ENCODE measurements at places on chromosomes 3 and 15.

- DNase-seq, result peak; percentile 25
These were observed 110.5 kb upstream of the GAP43 start for GRCh38 chr3:115512565-115513415.

GRCh38 chr15:76861815-76862397 lies 43.2 kb downstream of the SCAPER start:
- no peak for DNase-seq

DNA sequence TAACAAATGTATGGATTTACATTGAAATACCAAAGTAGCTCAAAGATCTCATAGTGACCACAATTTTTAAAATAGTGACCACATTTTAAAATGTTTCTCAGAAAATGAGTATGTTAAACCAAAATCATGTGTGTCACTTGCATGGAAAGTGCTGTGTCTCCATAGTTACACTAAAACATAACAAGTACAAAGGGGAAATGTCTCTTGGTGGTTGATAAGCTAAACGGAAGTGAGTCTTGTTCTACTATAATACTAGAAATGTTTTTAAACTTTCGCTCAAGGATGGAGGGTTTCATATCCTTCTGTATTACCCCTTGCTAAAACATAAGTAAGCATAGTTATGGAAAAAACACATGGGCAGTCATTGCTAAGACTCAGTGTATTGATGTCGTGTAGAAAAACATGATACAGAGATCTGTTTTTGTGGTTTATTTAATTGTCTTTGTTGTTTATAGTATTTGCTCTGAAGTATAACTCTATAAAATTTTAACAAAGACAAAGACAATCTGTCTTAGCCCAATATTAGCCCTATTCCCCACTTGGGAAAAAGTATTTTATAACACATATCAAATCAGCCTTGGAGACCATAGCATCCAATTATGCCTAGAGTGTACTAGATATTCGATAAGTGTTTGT lies 27.0 kb upstream of the DENND4A start:
- DNase-seq, result no peak

DNA sequence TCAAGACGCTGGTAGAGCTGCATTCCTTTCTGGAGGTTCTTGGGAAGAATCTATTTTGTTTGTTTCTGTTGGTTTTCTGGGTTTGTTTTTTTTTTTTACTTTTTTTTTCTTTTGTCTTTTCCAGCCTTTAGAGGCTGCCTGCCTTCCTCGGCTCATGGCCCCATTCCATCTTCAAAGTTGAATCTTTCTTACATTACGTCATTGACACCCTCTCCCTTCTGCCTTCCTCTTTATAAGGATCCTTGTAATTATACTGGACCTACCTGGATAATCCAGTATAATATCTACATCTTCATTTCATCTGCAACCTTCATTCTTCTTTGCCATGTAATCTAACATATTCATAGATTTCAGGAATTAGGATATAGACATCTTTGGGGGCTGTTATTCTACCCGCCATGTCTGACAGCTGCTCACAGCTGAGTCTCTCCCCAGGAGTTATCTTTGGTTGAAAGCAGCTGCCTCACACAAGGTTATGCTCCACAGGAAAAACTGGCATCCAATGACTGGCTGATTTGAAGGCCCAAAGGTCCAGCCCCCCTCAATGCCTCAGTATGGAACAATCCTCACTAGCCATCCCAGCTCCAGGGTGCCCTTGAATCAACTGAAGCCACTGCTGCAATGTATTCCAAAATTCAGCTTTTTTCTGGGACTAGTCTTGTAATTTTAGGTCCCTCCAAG lies 38.4 kb upstream of the THBS1 start:
- DNase-seq, result no peak

- no peak for DNase-seq
These were observed 1312.6 kb downstream of the ROBO1 start for GRCh38 chr3:78455166-78455565.

GRCh38 chr3:98827221-98827920 lies 64.2 kb downstream of the ST3GAL6 start:
- DNase-seq, result no peak

DNA sequence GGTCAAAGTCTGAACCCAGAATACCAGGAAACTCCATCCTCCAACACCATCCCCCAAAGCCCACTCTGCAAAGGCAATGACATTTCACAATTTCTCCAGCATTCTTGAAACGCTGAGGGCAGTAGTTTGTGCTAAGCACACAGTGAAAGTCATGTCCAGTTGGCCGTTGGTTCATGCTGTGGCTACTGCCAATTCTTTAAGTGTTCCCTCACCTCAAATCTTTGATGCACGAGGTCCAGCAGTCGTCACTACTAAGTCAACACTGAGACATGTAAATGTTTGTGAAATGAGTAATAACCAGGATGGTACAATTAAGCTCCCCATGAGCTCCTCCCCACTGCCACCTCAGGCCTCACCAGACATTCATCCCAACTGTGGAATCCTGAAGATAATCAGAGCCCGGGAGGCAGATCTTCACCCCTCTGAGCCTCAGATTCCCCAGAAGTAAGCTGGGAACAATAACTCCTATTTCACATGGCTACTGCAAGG lies 7.0 kb downstream of the SUCLG2 start:
- DNase-seq, result no peak

GRCh38 chr3:184045995-184046394 lies 6.9 kb upstream of the HTR3C start:
- no peak for DNase-seq

- DNase-seq, result no peak
These were observed 26.0 kb downstream of the CCDC33 start for GRCh38 chr15:74262151-74262550.

DNA sequence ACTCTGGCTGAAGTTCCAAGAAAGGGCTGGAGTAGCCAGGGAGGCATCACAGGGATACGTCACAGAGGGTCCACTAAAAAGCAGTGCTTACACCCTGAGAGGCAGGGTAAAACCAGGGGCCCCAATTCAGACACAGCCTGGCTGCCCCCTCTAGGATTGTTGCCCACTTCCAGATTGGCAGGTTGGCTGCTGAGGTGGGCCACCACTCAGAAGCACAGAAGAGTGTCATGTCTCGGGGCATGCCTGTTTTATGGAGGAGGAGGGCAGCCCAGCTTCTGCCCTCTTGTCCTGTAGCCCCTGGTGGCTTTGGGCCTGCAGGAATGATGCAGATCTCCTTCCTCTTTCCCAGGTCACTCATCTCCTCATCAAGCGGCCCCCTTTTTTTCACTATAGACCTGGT lies 24.0 kb downstream of the NOX5 start:
- no peak for DNase-seq

DNA sequence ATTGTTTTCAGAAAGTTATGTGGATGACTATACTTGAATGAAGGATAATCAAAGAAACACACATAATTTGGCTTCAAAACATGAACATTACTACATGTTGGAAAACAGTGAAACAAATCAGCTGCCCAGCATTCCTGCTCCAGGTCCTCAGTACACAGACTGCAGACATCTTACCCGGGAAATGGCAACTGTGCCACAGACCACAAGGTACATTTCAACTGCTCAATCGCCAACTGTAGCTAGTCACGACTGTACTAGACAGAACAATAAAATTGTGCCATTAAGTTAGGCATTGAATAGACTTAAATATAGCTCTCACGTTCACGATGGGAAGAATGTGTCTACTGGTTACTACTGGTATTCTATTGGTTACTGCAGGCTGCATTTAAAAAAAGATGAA lies 5.0 kb downstream of the NAA50 start:
- no peak for DNase-seq

- no peak for DNase-seq
These were observed 338.9 kb upstream of the CFAP20DC start for GRCh38 chr3:59388555-59389270.

- DNase-seq, result no peak
These were observed 388.7 kb upstream of the RGMA start for GRCh38 chr15:93477721-93478120.

- no peak for DNase-seq
These were observed 382.9 kb upstream of the MCTP2 start for GRCh38 chr15:93848490-93848889.

DNA sequence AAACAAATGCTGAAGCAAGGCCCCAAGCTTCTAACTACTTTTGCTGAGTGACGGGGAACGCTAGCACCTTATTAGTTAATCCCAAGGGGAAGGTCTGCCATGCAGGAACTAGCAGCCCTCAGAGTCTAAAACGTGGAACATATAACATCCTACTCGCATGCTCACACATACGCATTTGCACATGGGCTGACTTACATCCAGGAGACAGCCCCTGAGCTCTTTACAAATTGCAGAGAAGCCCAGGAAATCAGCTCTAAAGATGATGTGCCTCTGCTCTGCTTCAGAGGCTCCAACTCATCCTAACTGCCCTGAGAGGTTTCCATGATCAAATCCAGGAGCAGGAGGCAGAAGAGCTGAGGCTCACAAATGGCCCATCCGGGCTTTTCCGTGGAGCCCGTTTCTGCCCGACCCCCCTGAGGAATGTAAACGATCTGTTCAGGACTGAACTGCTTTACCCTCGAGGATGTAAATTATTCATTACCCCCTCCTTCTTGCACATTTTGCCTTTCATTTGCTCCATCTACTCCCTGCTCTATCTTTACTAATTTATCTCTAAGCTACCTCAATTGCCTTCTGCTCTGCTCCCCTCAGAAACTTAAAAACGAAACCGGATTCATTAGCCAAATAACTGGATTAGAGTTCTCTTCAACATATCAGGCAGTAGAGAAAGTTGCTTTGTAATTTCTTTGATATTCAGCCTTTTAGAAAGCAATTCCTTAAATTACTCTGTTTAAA lies 141.9 kb upstream of the CCDC54 start:
- no peak for DNase-seq

DNA sequence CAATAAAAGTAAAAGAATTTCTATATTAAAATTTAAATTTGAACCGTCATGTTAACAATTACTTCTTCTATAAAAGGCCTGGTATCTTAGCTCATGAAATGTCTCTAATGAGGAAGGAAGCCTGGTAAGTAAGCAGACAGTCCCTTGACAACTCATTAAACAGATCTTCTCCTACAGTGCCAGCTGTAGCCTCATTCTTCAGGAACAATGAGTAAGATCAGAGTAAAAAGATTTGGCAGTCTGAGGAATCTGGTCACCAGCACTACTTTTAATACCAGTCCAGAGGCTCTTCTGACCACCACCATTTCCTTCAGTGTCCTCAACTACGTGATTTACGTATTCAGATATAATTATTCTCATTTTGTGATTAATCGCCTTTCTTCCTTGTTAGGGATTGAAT lies 955.0 kb upstream of the ALCAM start:
- no peak for DNase-seq

GRCh38 chr3:99500485-99500884 lies 137.9 kb upstream of the COL8A1 start:
- DNase-seq, result no peak

GRCh38 chr3:108006077-108006771 lies 84.6 kb downstream of the CD47 start:
- DNase-seq, result no peak

- no peak for DNase-seq
These were observed 73.6 kb downstream of the HMG20A start for GRCh38 chr15:77494073-77494867.

DNA sequence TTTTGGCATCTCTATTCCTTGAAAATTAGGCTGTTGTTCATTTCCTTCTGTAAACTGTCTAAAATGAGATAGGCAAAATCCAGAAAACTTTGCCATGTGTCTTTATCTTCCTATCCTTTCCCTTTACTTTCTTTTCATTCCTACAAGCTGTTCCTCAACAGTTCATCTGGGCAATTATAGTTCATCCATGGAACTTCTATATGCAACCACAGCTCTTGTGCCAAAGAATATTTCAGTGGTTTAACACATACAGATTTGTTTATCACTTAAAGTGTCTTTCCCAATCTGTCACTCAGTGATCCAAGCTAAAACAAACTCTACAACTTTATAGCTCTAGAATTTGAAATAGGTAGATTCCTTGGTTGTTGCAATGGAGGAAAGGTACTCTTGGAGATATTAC lies 230.3 kb upstream of the EPHA6 start:
- DNase-seq, result no peak

DNA sequence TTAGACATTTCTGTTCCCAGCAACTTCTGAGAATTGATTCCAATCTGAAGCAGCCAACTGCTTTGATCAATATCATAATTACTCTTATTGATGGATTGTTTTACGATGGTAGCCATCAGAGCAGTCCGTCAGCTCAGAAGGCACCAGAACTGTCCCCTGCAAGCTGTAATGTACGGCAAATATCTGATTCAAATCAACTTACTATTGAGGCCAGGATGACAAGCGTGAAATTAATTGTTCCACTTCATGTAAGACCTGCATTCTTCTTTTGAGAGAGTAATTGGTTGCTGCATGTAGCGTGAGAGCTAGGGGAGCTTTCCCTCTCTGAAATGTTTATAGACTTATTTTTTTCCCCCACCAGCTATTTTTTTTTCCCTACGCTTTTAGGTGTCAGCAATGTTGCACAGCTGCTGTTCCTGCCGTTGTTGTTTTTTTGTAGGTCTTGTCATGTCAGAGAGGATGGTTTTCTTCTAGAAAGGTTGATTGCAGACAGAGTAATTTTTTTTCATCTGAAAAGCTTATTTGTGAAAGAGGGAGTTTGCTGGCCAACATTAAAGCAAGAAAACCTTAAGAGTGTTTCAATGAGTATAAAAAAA lies 134.9 kb downstream of the CACNA2D3 start:
- DNase-seq, result no peak

GRCh38 chr3:14274999-14275961 lies 96.7 kb downstream of the LSM3 start:
- no peak for DNase-seq

- no peak for DNase-seq
These were observed 269.0 kb downstream of the GOLGA6L6 start for GRCh38 chr15:20272422-20273184.

DNA sequence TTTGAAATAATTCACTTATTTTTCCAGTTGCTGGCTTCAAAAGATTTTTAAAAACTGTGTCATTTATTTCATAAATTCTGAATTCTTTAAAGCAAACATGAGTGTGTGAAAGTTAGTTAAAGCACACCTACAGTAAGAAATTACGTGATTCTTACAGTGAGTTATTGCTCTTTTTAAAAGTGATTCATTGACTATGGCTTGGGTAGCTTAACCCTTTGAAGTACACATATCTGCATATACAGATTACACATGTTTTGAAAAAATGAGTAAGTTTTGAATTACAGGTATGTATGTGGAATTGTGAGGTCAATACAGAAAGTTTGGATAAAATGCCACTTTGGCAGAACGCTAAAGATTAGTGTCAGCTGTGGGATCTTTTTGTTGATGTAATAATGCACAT lies 64.5 kb upstream of the MBNL1 start:
- peak; percentile 41 for DNase-seq

DNA sequence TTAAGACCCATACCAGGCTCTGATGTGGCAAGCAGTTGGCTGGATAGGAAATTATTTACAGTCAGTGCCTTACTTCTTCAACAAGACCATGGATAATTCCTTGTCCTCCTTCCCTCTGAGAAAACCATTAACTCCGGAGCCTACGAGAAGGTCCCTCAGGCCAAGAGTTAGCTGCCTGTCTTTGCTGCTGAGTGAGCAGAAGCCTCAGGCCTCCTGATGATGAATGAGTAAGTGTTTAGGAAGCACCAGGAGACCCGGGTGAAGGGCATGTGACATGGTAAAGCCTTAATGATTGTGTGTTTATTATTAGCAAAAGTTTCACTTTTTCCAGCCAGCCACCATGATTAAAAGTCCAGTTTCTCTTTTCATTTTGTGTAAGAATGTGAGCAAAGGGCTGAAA lies 174.9 kb upstream of the TOPAZ1 start:
- DNase-seq, result no peak

GRCh38 chr3:169389925-169390253 lies 273.6 kb downstream of the MECOM start:
- no peak for DNase-seq

- DNase-seq, result no peak
These were observed 665 bp downstream of the GATM start for GRCh38 chr15:45377609-45378148.

Measured in NCI-H526 treated with DMSO at 0.1 percent for 48 hours (cell line).